ENCODE measurements at places on chromosomes 3 and 15. TPM values are rescaled to one million over a fixed set of nuclear protein-coding genes. Genes with fewer than 3 reads are reported as not detected.

The B3GNT5 gene
- 1.8 TPM for polyA plus RNA-seq

The PYGO1 gene
- 1.7 TPM for polyA plus RNA-seq

The GOLGA8M gene
- 0.91 TPM for polyA plus RNA-seq

The GNAT1 gene
- not detected for polyA plus RNA-seq

The LARP6 gene
- 32.3 TPM for polyA plus RNA-seq

The PPARG gene
- 16.7 TPM for polyA plus RNA-seq

The COL8A1 gene
- 16.5 TPM for polyA plus RNA-seq

The DUOXA2 gene
- polyA plus RNA-seq, result 0.05 TPM

The C3orf18 gene
- 29.5 TPM for polyA plus RNA-seq

The CHRFAM7A gene
- polyA plus RNA-seq, result 1.3 TPM

The CHRNA5 gene
- polyA plus RNA-seq, result 0.68 TPM

The SHF gene
- 8.8 TPM for polyA plus RNA-seq

The SI gene
- not detected for polyA plus RNA-seq

The RFTN1 gene
- 21.2 TPM for polyA plus RNA-seq
